H9 (cell line): ENCODE measurements at places on chromosomes 3 and 15. TPM values are rescaled to one million over a fixed set of nuclear protein-coding genes. Genes with fewer than 3 reads are reported as not detected.

GRCh38 chr3:188370081-188370830, 216.3 kb downstream of the LPP start:
- no peak for DNase-seq
- H3K4me1 ChIP-seq: no peaks in the 10 kb centered on the region; the same call in 1 of the 2 replicates
- no peak overlapping the region for H3K27ac ChIP-seq
- no peak overlapping the region for H3K4me3 ChIP-seq

DNA sequence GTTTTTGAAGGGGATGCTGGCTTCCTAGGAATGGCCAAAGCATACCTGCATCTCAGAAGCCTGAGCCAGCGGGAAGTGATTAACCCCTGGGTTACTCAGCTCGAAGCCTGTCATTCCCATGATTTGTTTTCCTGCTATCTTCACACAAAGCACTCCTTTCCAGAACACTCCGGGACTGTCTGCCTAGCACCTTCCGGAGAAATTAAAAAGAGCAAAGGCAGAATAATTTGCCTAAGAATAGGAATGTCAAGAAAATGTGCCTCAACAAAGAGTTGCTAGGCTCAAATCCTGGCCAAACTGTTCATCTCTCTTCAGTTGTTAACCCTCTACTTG, 34.1 kb downstream of the TPM1 start:
- peak; percentile 78 for DNase-seq
- peak overlapping the region; percentile 38; the same call in 1 of the 2 replicates for H3K4me3 ChIP-seq
- peaks cover 18% of the 10 kb centered on the region; the same call in 1 of the 2 replicates for H3K4me1 ChIP-seq
- no peaks in the 10 kb centered on the region for H3K27me3 ChIP-seq
- peak overlapping the region; percentile 89 for H3K27ac ChIP-seq

- DNase-seq: no peak
- no peak overlapping the region for H3K27ac ChIP-seq
- H3K27me3 ChIP-seq: no peaks in the 10 kb centered on the region
- H3K36me3 ChIP-seq: no peaks in the 10 kb centered on the region; the same call in 2 of the 3 replicates
- H3K4me3 ChIP-seq: no peak overlapping the region
Observed at GRCh38 chr3:11430207-11430606, 158.0 kb downstream of the ATG7 start.

- H3K4me1 ChIP-seq: peaks cover 11% of the 10 kb centered on the region; the same call in 1 of the 2 replicates
- H3K36me3 ChIP-seq: peaks cover 4% of the 10 kb centered on the region; the same call in 1 of the 2 replicates
- H3K4me3 ChIP-seq: no peak overlapping the region
Observed at GRCh38 chr3:70703305-70704102, 391.1 kb upstream of the MDFIC2 start.

GRCh38 chr3:126397610-126398422, 3.1 kb downstream of the CFAP100 start:
- peaks cover 16% of the 10 kb centered on the region; the same call in 1 of the 2 replicates for H3K27me3 ChIP-seq
- no peak overlapping the region for H3K4me3 ChIP-seq
- no peaks in the 10 kb centered on the region for H3K4me1 ChIP-seq
- H3K36me3 ChIP-seq: no peaks in the 10 kb centered on the region

GRCh38 chr3:112134335-112135124, 1.5 kb upstream of the GCSAM start:
- no peaks in the 10 kb centered on the region for H3K27me3 ChIP-seq
- no peak for DNase-seq
- no peak overlapping the region for H3K27ac ChIP-seq
- no peaks in the 10 kb centered on the region; the same call in 1 of the 2 replicates for H3K4me1 ChIP-seq
- H3K4me3 ChIP-seq: no peak overlapping the region

GRCh38 chr15:80418892-80419537, 14.8 kb downstream of the ARNT2 start:
- no peaks in the 10 kb centered on the region for H3K27me3 ChIP-seq
- no peak for DNase-seq

DNA sequence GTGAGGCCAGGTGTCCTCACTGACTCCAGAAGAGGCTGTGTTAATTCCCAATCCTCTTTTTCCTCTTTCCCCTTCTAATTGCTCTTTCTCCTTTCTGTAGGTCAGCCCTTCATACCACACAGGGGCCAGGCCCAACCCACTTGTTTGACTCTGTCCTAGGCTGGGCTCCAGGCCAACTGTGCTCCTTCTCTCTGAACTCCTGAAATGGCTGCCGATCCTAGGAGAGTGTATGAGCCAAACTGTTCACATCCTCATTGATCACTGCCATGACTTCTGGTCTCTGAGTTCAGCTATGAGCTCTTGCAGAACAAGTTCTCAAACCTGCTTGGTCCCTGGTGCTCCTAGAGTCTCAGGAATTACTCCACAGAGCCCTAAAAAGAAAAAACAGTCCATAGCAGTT, 145.1 kb downstream of the VGLL4 start:
- no peak for DNase-seq
- no peak overlapping the region for H3K4me3 ChIP-seq
- no peaks in the 10 kb centered on the region for H3K27me3 ChIP-seq
- H3K36me3 ChIP-seq: peaks cover 5% of the 10 kb centered on the region

GRCh38 chr3:2595486-2595885, 496.8 kb downstream of the CNTN4 start:
- no peaks in the 10 kb centered on the region; the same call in 1 of the 2 replicates for H3K36me3 ChIP-seq
- no peak overlapping the region for H3K4me3 ChIP-seq
- no peaks in the 10 kb centered on the region for H3K27me3 ChIP-seq
- H3K27ac ChIP-seq: no peak overlapping the region
- H3K4me1 ChIP-seq: no peaks in the 10 kb centered on the region

GRCh38 chr15:65981837-65982626, 112.7 kb downstream of the RAB11A start:
- no peak overlapping the region for H3K27ac ChIP-seq
- no peaks in the 10 kb centered on the region for H3K36me3 ChIP-seq

DNA sequence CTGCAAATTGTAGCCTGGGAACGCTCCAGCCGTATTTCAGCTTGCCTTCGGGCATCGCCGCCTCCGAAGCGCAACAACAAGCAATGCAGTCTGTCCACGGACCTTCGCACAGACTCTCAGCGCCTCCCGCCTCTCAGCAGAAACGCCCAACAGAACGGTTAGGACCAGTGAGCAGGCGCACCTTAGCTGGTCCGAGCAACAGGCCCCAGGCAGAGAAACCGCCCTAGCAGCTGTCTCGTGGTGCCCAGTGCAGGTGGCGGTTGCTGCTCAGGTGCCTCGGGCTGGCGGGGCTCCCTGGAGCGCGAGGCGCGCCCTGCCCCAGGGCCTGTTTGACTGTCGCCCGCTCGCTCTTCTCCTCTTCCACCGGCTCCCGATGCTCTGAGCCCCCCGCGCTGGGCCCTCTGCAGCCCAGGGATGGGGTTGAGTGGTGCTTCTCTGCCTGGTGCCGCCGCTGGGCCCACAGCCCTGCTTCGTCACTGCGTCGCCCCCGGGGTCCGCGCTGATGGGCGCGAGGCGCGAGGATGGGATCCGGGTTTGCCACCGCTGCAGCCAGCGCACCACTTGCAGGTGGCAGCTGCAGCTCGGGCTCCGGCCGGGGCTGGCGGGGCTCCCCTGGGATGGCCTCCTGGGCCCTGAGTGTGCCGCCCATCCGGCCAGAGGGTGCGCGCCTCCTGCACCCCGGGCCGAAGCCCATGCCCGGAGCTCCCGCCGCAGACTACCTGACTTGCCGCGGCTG, 268.4 kb upstream of the FRG2C start:
- no peak overlapping the region for H3K27ac ChIP-seq
- peaks cover 7% of the 10 kb centered on the region; the same call in 1 of the 2 replicates for H3K36me3 ChIP-seq
- H3K4me3 ChIP-seq: no peak overlapping the region
- H3K4me1 ChIP-seq: no peaks in the 10 kb centered on the region; the same call in 1 of the 2 replicates
- no peak for DNase-seq

DNA sequence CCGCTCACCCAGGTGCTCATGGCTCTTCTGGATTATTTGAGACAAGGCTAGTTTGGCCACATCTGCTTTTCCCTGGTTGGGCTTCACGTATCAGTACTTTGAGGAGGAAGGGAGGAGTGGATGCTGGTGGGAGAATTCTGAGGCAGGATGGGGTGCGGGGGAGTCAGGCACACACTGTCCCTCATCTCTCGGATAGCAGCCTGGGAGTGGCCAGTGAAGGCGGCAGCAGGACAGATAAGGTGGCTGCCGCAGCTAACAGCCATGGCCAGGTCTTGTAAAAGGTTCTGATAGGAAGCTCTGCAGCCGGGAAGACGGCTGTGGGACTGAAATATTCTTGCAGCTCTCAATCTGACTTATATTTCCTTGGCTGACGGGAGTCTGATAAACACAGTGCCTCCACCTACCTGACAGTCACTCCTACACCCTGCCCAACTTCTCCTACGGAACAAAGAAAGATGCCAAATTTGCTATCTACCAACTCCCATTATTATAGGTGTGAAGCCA, 87.3 kb downstream of the MESD start:
- DNase-seq: no peak
- no peaks in the 10 kb centered on the region for H3K4me1 ChIP-seq
- H3K36me3 ChIP-seq: no peaks in the 10 kb centered on the region
- H3K27me3 ChIP-seq: no peaks in the 10 kb centered on the region

DNA sequence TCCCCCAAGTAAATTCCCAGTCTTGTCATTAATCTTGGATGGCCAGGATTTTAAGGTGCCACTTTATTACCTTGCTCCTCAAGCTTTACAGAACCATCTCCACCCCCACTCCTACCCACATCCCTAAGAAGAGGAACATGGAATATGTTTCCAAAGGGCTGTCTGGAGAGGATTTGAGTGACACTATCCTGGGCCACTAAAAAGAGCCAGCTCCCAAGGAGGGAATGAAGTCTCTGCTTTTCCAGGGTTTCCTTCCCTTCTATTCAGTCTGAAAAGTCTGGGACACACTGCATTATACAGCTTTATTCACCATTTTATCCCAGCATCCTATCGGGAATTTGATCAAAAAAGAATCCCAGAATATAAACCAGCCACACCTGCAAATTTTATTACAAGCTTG, 35.6 kb upstream of the MECOM start:
- no peaks in the 10 kb centered on the region for H3K4me1 ChIP-seq
- H3K27ac ChIP-seq: no peak overlapping the region
- no peak for DNase-seq
- H3K4me3 ChIP-seq: no peak overlapping the region

- H3K4me1 ChIP-seq: no peaks in the 10 kb centered on the region
- no peak overlapping the region for H3K27ac ChIP-seq
- H3K27me3 ChIP-seq: no peaks in the 10 kb centered on the region
- peaks cover 7% of the 10 kb centered on the region; the same call in 1 of the 2 replicates for H3K36me3 ChIP-seq
Observed at GRCh38 chr3:145035682-145036081, 1064.1 kb downstream of the DIPK2A start.

DNA sequence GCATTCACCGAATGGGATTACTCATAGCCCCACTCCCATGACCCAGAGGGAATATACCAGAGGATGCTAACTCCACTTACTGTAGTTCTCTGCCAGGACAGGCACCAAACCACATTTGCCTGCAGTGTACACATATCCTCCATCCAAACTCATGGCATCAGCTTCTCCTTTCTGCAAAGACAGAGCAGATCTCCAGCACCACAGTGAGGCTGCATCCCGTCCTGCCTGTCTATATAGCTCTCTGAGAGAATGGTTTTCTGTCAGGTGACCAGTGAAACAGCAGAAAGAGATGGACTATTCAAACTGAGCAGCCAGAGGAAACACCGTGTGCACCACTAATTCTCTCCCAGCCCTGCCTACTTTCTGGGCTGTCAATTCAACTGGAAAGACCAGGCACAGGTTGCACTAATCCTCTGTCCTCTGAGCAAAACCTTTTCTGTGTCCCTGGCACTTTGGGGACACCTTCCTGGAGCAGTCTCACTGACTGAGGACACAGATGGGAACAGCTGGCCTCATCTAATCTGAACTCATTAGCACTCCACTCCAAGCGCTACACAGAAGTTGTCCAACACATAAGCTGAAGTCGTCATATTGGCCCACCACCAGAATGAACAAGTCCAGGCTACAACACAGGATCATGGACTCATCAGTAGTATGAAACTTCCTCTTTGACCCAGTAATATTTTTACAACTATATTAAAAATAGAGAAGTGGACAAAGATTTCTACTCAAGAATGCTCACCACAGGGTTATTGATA, 17.3 kb downstream of the LTF start:
- H3K36me3 ChIP-seq: no peaks in the 10 kb centered on the region
- no peak overlapping the region for H3K27ac ChIP-seq
- DNase-seq: no peak

GRCh38 chr15:79090487-79091203, at the start of gene RASGRF1:
TSS of gene RASGRF1 (minus strand) at chr15:79090780. CDS start at chr15:79090498, 282 bp downstream.
- H3K4me3 ChIP-seq: peak within 1 kb of the TSS; percentile 69
- peak; percentile 73 for DNase-seq
- H3K27ac ChIP-seq: no peak within 1 kb of the TSS
- peaks cover 76% of the 10 kb centered on the region; the same call in 1 of the 2 replicates for H3K27me3 ChIP-seq
- no peaks in the 10 kb centered on the region for H3K36me3 ChIP-seq

- no peaks in the 10 kb centered on the region for H3K36me3 ChIP-seq
- no peak overlapping the region for H3K4me3 ChIP-seq
- H3K27me3 ChIP-seq: no peaks in the 10 kb centered on the region
Observed at GRCh38 chr3:132726341-132726823, 4.2 kb upstream of the NPHP3 start.

DNA sequence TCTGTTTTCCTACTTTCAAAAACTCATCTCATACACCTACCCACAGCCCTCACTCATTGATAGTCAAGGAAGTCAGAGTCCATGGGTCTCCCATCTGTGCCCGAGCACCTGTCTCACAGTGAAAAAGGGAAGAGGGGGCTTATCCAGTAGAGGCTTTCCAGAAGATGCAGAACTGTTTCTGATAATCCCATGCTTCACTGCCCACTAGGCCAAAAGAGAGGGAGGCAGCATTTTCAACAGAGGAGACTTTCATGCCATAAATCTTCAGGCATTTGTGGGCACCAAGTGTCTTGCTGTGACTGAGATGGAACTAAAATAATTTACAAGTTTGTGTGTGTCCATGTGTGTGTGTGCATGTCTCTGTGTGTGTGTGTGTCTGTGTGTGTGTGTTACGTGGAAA, 117.9 kb upstream of the PHLDB2 start:
- H3K4me3 ChIP-seq: no peak overlapping the region
- no peak overlapping the region for H3K27ac ChIP-seq
- DNase-seq: no peak
- no peaks in the 10 kb centered on the region; the same call in 1 of the 2 replicates for H3K4me1 ChIP-seq
- no peaks in the 10 kb centered on the region; the same call in 2 of the 3 replicates for H3K36me3 ChIP-seq

DNA sequence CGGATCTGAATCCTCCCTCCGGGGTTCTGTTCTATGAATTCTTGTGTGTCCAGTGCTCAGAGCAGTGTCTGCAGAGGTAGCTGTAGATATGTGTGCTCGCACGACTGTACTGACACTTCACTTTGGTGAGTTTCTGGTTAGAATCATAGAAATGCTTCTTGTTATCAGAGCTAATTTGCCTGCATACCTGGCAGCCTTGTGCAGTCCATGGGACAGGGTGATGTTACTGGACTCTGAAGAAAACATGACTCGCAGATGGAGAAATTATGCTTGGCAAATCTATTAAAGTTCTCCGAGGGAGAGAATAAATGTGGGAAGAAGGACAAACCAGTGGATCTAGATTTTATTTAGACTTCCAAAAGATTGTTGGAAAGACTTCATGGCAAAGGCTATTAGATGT, 12.2 kb downstream of the CGNL1 start:
- peaks cover 2% of the 10 kb centered on the region for H3K36me3 ChIP-seq
- DNase-seq: no peak
- peak overlapping the region; percentile 54 for H3K4me3 ChIP-seq
- peaks cover 30% of the 10 kb centered on the region; the same call in 1 of the 2 replicates for H3K4me1 ChIP-seq

IL17RD gene
- total RNA-seq: 29.3 and 31.7 TPM in 2 replicates

GATA2 gene
- 1.9 and 2.7 TPM in 2 replicates for total RNA-seq

AP3B2 gene
- total RNA-seq: 9.8 and 10.6 TPM in 2 replicates

ACAP2 gene
- total RNA-seq: 30.8 and 31.2 TPM in 2 replicates

GP5 gene
- total RNA-seq: not detected in 2 replicates

CPNE9 gene
- total RNA-seq: 3.5 and 3.8 TPM in 2 replicates

EPHB1 gene
- 2.8 and 3.0 TPM in 2 replicates for total RNA-seq

IMPG2 gene
- total RNA-seq: 0.02 and 0.04 TPM in 2 replicates

GREM1 gene
- total RNA-seq: 1.0 and 1.1 TPM in 2 replicates

AGTR1 gene
- not detected in 2 replicates for total RNA-seq

MYL3 gene
- 0.24 TPM in 2 replicates for total RNA-seq

TRPM1 gene
- total RNA-seq: not detected in 2 replicates

KCNMB2 gene
- not detected in 2 replicates for total RNA-seq

MOBP gene
- total RNA-seq: 0.13 TPM in 1 of 2 replicates, not detected in the other

RARRES1 gene
- 0.72 and 0.81 TPM in 2 replicates for total RNA-seq
